AG09319 (cell line): ENCODE measurements at places on chromosomes 1 and 21.

GRCh38 chr1:58575551-58576324, 1.3 kb downstream of the TACSTD2 start:
- DNase-seq, result no peak

GRCh38 chr1:159092036-159092760, 15.6 kb upstream of the AIM2 start:
- DNase-seq, result peak; percentile 18

DNA sequence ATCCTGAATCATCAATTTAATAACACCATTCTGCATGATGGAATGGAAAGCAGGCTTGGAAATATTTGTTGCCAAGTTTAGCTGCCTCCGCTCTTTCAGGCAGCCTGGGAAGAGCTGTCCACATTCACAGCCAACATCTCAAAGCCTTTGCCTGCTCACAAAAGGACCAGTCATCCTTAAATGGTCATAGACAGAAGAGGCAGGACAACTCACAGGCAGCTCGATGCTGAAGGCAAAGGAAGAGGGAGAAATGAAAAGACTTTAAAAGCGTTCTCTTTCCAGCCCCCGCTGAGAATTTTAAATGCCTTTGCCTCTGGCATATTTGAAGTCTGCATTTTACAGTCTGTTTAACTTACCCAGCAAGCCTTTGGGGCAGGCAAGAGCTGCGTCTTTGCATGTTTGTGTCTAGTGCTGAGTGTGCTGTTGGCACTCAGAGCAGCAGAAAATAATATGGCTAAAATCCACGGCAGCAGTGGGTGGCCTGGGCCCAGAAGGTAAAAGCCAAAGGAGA, 68.9 kb downstream of the NMNAT2 start:
- no peak for DNase-seq

- peak; percentile 10 for DNase-seq
Measured at GRCh38 chr21:43865540-43866259, 677 bp downstream of the AGPAT3 start.
